HCEC 1CT (cell line): ENCODE measurements at places on chromosomes 13 and 19.

DNA sequence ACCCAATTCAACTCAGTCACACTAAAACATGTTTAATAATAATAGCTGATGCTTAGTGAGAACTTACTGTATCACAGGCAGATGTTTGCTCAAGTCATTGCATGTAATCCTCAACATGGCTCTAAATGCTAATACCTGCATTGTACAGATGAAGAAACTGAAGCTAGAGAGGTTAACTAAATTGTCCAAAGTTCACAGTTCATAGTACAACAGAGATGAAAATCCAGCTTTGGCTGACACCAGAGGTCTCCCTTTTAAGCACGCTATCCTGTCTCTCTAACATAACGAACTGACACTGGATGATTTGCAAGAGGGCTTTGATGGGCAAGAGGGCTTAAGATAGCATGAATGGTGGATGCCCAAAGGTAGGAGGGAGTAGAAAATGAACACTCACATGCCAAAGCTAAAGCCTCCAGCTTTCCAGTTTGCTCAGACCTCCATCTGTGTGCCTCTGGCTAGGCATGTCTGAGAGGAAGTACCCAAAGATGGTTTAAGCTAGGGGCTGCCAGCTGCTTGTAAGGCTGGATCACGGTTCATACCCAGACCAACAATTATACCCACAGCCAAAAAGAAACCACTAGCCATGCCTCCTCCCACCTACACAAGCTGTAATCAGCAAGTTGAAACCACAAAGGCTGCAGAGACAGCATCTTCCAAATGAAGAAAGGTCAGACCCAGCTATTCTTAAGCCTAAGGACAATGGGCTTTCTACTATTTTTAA, 196.9 kb upstream of the UBL3 start:
- no peak for DNase-seq

GRCh38 chr19:37909661-37910199, 2.7 kb downstream of the SIPA1L3 start:
- DNase-seq: no peak

- DNase-seq: no peak
Observed at GRCh38 chr19:11204943-11205349, 7.6 kb upstream of the KANK2 start.

GRCh38 chr19:4606921-4607678, 32.2 kb upstream of the TNFAIP8L1 start:
- no peak for DNase-seq

GRCh38 chr13:24004971-24005370, 107.7 kb upstream of the C1QTNF9B start:
- DNase-seq: no peak

DNA sequence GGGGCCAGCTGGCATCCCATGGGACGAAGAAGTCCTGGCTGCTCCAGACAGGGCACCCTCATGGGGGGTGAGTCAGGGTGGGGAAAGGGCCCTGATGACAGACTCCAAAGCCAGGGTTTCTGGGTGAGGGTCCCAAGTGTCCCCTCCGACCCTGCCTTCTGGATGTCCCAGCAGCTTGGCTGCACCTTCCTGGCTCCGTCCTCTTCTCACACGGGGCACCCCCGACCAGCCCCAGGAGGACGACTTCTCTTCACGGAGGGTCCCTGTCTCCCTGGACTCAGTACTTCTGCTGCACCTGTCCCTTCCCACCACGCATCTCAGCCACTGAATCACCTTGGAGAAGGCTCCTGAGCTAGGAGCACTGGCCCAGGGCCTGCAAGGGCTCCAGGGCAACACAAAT, 19.9 kb downstream of the MIER2 start:
- no peak for DNase-seq

- DNase-seq: no peak
Observed at GRCh38 chr13:42000846-42001245, 39.9 kb upstream of the VWA8 start.

DNA sequence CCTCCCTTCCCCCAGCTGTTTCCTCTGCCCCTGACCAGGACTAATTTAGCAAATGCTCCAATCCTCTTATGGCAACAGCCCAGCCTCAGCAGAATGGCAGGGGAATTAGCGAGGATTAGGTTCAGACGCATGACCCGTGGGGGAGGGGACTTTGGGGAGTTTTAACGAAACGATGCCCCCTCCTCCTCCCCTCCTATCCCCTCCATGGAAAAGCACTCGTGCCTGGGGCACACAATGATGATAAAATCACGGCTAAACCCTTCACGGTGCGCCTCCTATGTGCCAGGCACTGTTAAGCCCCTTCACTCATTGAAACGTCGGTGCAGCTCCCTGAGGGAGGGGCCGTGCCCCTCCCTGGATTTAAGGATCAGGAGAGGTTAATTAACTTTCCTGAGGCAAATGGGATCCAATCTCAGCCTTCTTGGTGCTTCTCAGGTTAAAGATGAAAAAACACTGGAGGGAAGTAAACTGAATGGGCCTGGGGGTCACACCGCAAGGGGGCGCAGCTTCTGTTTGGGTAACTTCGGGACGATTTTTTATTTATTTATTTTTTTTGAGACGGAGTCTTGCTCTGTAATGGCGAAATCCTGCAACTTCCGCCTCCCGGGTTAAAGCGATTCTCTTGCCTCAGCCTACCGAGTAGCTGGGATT, 10.1 kb upstream of the TPRX2 start:
- peak; percentile 18 for DNase-seq

DNA sequence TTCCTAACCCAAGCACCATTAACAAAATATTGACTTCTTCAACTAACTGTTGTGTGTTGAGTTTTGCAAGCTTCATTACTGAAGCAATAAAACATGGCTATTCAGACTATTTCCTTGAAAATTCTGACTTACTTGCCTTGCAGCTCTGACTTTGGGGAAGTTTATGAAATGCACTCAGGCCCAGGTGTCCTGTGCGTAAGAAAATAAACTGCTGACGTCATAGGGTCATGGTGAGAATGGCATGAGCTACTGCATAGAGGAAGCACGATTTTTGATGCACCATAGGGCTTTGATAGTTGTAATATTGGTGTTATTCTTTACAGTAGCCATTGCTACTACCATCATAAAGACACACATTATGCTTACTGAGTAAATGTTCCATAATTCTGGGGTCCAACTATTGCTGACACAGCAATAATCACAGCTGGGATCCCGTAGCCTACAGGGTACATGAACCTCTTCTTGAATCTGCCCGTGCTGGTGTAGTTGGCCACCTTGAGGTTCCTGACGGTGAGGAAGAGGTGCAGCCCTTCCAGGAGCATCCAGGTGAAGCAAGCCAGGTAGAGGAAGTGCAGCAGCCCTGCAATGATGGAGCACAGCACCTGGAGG, 57.9 kb downstream of the MBD3L2B start:
- DNase-seq: no peak

- no peak for DNase-seq
Observed at GRCh38 chr13:27054760-27055159, 116.9 kb downstream of the USP12 start.

DNA sequence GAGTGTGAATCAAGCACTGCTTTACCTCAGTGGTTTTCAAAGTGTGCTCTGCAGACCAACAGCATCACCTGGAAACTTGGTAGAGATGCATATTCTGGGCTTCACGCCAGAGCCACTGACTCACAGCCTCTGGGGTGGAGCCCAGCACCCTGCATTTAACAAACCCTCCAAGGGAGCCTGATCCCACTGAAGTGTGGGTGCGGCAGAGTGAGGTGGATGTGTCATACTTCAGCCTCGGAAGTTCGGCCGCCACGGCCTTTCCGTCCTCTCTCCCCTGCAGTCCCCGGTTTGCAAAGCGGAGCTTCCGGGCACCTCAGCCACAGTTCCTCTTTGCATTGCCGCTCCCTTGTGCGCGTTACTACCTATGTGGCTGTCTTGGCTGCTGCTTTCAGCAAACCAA, 33.3 kb upstream of the MICU2 start:
- DNase-seq: peak; percentile 46

GRCh38 chr19:892243-892893, 619 bp downstream of the MED16 start:
- no peak for DNase-seq

- DNase-seq: no peak
Observed at GRCh38 chr19:41886761-41887710, 4.1 kb downstream of the ARHGEF1 start.

GRCh38 chr19:29813642-29814041, 1.9 kb downstream of the CCNE1 start:
- DNase-seq: no peak

- peak; percentile 15 for DNase-seq
Observed at GRCh38 chr13:32737111-32737571, 150.9 kb downstream of the PDS5B start.

GRCh38 chr13:93724187-93724586, 497.6 kb downstream of the GPC6 start:
- DNase-seq: peak; percentile 17

DNA sequence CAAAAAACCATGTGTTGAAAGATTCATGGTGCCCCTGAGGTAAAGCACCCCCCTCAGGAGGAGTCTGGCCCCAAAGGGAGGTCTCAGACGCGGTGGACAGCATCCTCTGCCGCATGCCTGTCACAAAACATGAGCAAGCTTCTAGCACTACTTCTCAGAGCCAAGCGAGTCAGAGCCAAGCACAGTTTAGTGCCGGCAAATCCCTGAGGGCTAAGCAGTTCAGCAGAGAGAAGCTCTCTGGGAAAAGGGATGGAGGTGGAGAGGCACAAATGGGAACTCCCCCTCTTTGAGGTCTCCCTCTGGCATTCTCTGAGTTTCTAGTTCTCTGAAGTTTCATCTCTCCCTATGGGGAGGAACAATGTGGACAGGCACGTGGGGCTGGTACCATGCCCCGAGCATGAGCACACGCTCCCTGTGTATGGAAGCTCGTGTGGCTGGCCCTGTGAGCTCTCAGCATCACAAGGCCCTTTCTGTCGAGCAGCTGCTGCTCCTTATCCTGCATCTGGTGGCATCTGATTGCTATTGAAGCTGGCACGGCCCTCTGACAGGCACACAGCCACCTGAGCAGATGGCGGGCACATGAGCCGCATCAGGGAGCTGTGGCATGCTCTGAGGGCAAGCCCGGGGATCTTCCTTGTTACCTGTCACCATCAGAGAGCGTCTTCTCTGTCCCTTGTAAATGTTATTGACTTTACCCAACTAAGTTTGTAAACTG, 325.1 kb downstream of the SLC7A1 start:
- no peak for DNase-seq

GRCh38 chr13:83547043-83547442, 335.2 kb downstream of the SLITRK1 start:
- no peak for DNase-seq

DNA sequence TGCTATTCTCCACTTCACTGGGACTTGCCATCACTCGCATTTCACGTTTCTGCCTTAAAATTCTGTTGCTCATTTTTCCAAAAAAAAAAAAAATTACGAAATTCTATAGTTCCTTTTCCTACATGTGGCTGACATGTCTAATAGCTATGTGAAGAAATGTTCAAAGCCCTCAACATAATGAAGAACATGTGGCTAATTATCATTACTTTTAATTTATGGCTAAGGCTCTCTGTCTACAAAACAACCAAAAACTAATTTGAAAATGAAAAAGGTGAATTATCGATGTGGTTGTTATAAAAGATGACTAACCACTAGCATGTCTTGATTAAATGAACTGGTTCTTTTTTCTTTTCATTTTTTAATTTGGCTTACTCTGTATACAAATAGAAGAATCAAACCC, 940.0 kb downstream of the EFNB2 start:
- no peak for DNase-seq
